ENCODE measurements at places on chromosomes 2 and 18. TPM values are rescaled to one million over a fixed set of nuclear protein-coding genes. Genes with fewer than 3 reads are reported as not detected.

The FBXO36 gene
- polyA plus RNA-seq = 5.4 TPM

The LYPD1 gene
- polyA plus RNA-seq = 104 TPM

The SKOR2 gene
- not detected for polyA plus RNA-seq

The ACMSD gene
- polyA plus RNA-seq = not detected

The RAB17 gene
- 1.1 TPM for polyA plus RNA-seq
